Hindlimb muscle (tissue), 1 donor: ENCODE measurements at places on chromosomes 7 and 10.
A peak's percentile ranks its signal among the peaks of the same experiment; 100 is the strongest.

- no peak for DNase-seq
Observed at GRCh38 chr7:85342781-85343180, 155.9 kb upstream of the SEMA3D start.

- no peak for DNase-seq
Observed at GRCh38 chr7:127791446-127792189, 139.6 kb downstream of the SND1 start.

- DNase-seq = no peak
Observed at GRCh38 chr7:136062625-136063325, 85.6 kb upstream of the MTPN start.

DNA sequence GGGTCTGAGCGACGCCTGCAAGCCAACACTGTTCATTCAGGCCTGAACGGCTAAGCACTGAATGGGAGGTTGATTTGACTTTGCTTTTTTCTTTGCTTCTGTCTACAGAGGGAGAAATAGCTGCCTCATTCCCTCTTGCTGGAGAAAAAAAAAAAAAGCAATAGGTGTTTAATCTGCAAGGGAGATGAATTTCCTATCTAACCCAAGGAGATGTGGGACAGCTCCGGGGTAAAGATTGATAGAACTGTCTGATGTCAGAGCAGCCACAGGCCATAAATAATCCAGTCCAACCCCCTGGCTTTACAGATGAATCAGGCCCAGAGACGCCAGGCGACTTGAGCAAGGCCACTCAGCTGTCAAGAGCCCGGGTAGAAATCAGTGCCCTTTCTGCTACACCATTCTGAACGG lies 168.0 kb downstream of the ARHGAP12 start:
- DNase-seq = no peak

- DNase-seq = no peak
Observed at GRCh38 chr10:22573820-22574569, 140.4 kb downstream of the PIP4K2A start.

GRCh38 chr7:66415659-66416265 lies 210.6 kb downstream of the TPST1 start:
- no peak for DNase-seq

DNA sequence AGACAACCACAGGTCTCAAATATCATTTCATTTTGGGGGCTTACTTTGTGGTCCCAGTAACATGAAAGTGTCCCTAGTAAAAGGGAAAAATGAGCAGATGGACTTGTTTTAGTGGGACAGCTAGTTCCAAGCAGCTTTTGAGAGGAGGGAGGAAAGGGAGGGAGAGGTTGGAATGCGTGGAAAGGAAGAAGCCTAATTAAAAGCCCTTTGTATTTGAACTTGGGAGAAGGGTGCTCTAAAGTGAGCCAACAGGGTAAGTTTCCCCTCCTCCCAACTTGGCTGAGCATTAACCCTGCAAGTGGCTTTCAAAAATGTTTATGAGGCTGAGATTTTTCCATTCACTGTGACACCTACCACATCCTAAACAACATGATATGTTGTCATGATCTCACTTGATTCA lies 38.8 kb upstream of the LYZL1 start:
- no peak for DNase-seq

- DNase-seq = no peak
Observed at GRCh38 chr10:69180525-69181204, 631 bp downstream of the SUPV3L1 start.

GRCh38 chr7:69189406-69189805 lies 408.9 kb upstream of the AUTS2 start:
- no peak for DNase-seq

GRCh38 chr7:3892686-3893085 lies 591.6 kb downstream of the SDK1 start:
- no peak for DNase-seq

DNA sequence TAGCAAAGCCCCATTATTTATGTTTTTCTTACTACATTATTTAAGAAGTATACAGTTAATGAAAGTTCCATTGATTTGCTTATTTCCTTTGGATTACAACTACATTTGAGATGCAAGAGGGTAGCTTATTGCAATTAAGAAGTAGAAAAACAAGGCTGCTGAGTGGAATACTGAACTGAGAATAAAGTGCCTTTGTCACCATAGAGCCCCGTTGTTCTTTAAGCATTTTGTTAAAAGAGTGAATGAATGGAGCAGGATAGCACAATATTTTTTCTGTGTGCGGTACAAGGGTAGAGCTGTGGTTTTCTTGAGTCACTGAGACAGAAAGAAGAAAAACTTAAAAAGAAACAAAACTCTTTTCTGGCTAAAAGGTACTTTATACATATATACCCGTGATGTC lies 45.6 kb downstream of the ZNF277 start:
- no peak for DNase-seq

DNA sequence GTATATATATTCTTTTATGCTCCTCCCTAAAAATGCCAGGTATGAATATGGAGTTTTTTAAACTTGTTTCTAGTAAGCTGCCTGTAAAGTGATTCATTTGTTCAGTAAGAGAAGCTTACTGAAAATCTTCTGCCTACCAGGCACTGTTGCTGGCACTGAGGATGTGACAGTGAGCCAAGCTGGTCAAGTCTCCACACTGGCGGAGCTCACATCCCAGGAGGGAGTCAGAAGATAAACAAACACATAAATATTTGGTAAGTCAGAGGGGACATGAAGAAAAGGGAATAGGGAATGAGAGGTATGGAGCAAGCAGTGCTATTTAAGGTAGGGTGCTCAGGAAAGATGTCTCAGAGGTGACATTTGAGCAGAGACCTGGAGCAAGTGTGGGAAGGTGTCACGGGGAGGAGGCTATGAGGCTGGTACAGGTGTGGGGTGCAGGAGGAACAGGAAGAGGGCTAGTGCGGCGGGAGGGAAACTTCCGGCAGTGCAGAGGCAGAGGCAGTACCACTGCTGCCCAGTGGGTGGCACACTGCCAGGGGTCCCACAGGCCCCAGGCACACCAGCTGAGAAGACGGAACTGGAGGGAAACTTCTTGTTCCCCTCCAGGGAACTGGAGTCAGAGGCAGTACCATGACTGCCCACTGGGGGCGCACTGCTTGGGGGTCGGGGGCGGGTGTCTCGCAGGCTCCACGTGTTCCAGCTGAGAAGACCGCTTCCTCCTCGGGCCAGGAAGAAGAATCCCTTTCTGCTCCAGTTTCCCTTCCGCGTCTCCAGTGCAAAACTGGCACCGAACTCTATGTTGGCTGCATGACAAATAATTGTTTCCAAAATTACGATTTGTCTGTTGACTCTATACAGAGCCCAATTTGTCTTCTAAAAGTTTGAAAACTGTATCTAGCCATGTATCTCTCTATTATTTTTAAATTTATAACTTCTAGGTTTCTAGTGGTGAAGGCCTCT lies 161.0 kb downstream of the TEX36 start:
- DNase-seq = no peak

GRCh38 chr10:80191589-80192270 lies 13.6 kb downstream of the ANXA11 start:
- DNase-seq = no peak

GRCh38 chr7:156950381-156950858 lies 908 bp downstream of the NOM1 start:
- no peak for DNase-seq

GRCh38 chr7:140667476-140667875 lies 5.3 kb upstream of the ADCK2 start:
- no peak for DNase-seq

- DNase-seq = no peak
Observed at GRCh38 chr10:30903397-30904138, 128.1 kb downstream of the ZNF438 start.

DNA sequence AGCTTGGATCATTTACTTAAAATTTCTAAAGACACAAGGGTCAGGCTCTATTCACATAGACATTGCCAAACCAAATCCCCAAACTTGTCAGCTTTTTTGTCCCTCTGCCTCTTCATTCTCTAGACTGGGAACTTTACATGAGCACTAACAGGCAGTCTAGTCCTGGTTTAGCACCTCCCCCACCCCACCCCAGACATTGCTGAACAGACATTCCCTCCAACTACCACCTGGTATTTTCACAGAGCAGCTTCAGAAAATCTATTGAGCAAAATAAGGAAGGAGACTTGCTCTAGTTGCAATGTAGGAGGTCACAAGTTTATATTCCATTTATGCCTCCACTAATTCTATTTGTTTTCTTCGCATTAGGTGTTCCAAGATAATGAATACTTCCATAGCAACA lies 56.8 kb upstream of the AASS start:
- no peak for DNase-seq

- DNase-seq = peak; percentile 39
Observed at GRCh38 chr10:102347236-102347828, 48.2 kb upstream of the NFKB2 start.

- DNase-seq = no peak
Observed at GRCh38 chr7:82625377-82625776, 181.8 kb upstream of the CACNA2D1 start.

DNA sequence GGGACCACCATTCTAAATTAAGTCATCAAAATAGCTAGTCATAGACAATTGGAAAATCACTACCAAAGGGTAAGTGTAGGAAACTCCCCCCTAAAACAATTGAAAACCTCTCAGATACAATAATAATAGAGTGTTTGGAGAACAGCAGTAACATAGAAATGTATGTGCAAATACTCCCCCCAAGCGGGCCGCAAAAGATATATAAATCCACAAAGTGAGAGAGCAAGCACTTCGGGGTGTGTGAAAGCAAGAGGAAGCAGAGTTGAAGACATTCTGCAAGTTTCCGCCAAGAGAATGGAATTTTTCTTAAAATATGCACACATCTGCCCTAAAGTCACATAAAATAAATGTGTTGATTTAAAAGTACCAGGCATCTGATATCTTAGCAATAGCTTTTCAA lies 33.3 kb downstream of the CHCHD3 start:
- DNase-seq = no peak

GRCh38 chr10:104253106-104253505 lies 1.6 kb upstream of the GSTO1 start:
- no peak for DNase-seq

GRCh38 chr10:31867646-31868045 lies 61.0 kb downstream of the ARHGAP12 start:
- DNase-seq = no peak

- DNase-seq = no peak
Observed at GRCh38 chr7:140273417-140273816, 96.6 kb upstream of the KDM7A start.

GRCh38 chr10:100664316-100665149 lies 80.8 kb upstream of the PAX2 start:
- no peak for DNase-seq

GRCh38 chr7:145462463-145462862 lies 626.6 kb upstream of the TPK1 start:
- DNase-seq = no peak

DNA sequence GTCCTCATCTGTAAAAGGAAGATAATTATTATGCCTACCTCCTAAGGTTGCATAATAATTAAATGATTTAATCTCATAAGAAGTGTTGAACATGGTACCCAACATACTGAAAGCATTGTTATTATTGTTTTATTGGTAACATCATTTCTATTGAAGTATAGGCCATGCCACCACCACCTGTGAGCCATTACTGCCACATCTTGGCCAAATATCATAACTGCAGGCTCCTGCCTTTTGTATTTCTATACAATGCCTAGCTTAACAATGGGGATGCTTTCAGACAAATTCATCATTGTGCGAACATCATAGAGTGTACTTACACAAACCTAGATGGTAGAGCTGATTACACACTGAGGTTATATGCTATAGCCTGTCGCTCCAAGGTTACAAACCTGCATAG lies 61.1 kb upstream of the NPSR1 start:
- DNase-seq = no peak

DNA sequence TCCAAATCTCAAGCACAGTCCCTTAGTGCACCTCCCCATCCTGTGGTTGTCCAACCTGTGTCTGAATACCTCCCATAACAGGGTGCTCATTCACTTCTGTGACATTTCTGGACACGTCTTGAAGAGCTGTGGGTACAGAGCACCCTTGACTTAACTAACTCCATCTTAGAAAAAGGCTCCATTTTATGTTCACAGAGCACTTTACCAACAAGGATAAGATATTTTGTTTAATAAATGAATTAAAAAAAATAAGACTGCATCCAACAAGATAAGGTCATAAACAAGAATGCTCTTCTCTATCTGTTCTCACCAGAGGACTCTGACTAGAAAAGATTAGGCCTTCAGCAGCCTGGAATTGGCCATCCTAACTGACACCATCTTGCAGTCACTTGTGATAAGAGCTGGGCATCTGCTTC lies 335.2 kb upstream of the ZNF32 start:
- no peak for DNase-seq

DNA sequence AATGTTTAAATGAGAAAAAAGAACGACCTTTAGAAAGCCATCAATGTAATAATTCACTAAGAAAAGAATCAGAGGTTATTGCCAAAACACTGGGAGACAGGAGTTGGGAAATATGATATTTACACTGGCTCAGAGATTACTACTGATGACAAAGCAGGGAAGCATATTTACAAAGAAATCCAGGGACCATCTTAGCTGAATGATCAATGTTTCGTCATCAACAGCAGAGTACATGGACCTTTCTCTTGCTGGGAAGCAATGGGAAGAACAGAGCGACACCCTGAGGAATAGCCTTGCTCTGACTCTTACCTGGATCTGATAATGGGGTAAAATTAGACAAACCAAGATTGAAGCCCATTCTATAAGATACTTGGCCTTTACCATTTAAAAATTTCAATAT lies 1293.5 kb downstream of the XPNPEP1 start:
- DNase-seq = no peak

GRCh38 chr7:24840563-24840962 lies 83.3 kb upstream of the GSDME start:
- no peak for DNase-seq

GRCh38 chr10:94307046-94307615 lies 55.6 kb downstream of the NOC3L start:
- no peak for DNase-seq

GRCh38 chr10:44761076-44761475 lies 150.1 kb upstream of the TMEM72 start:
- DNase-seq = no peak

DNA sequence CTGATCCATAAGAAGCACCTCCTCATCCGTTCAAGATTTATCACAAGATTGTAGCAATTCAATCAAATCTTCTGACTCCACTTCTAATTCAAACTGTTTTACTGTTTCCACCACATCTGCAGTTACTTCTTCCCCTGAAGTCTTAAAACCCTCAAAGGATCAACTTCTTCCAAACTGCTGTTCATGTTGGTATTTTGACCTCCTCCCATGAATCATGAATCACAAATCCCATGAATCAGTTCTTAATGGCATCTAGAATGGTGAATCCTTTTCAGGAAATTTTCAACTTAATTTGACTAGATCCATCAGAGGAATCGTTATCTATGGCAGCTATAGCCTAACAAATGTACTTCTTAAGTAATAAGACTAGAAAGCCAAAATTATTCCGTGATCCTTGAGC lies 122.3 kb downstream of the IMMP2L start:
- no peak for DNase-seq
